ENCODE measurements at places on chromosomes 1 and 21. TPM values are rescaled to one million over a fixed set of nuclear protein-coding genes. Genes with fewer than 3 reads are reported as not detected.

The CGN gene
- 0.91 TPM for total RNA-seq

The KCNAB2 gene
- total RNA-seq = 237 TPM

The FCAMR gene
- total RNA-seq = not detected

The PFKL gene
- total RNA-seq = 132 TPM

The TBX19 gene
- total RNA-seq = 2.0 TPM

The LORICRIN gene
- total RNA-seq = not detected

The KDM1A gene
- total RNA-seq = 79.9 TPM

The SMCP gene
- total RNA-seq = not detected

The SAMD11 gene
- not detected for total RNA-seq

The FCN3 gene
- not detected for total RNA-seq

- H3K27me3 ChIP-seq = no peaks in the 10 kb centered on the region
- no peak for DNase-seq
- no peaks in the 10 kb centered on the region for H3K4me1 ChIP-seq
- no peak overlapping the region for H3K4me3 ChIP-seq
- H3K27ac ChIP-seq = no peak overlapping the region
Measured at GRCh38 chr21:27571706-27572105, 604.8 kb upstream of the ADAMTS5 start.

- no peaks in the 10 kb centered on the region for H3K4me1 ChIP-seq
- no peak overlapping the region for H3K4me3 ChIP-seq
Measured at GRCh38 chr1:62043154-62043553, 151.5 kb upstream of the L1TD1 start.

DNA sequence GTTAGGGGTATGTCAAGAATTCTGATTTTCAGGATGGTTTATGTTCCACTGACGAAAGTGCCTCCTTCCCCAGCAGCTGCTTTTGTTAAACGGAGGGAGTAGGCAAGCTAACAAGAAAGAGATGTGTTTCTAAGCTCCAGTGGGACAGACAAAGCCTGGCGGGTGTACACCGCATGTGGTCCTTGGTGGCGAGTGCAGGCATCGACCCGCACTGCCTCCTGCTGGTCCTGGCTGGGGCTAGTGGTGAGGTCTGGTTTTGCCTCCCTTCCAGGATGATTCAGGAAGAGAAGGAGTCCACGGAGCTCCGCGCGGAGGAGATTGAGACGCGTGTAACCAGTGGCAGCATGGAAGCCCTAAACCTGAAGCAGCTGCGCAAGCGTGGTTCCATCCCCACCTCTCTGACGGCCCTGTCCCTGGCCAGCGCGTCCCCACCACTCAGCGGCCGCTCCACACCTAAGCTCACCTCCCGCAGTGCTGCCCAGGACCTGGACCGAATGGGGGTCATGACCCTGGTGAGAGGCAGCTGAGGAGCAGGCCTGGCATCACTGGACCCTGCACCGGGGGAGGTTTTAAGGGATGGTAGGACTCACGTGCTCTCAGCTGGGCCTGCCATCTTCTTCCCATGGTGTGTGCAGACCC lies 29.0 kb downstream of the PPFIA4 start:
- no peak overlapping the region for H3K27ac ChIP-seq
- peaks cover 6% of the 10 kb centered on the region for H3K36me3 ChIP-seq
- H3K27me3 ChIP-seq = no peaks in the 10 kb centered on the region

GRCh38 chr1:2050793-2051682 lies 827 bp downstream of the PRKCZ start:
- peaks cover 38% of the 10 kb centered on the region for H3K27me3 ChIP-seq
- H3K36me3 ChIP-seq = no peaks in the 10 kb centered on the region
- no peak for DNase-seq

DNA sequence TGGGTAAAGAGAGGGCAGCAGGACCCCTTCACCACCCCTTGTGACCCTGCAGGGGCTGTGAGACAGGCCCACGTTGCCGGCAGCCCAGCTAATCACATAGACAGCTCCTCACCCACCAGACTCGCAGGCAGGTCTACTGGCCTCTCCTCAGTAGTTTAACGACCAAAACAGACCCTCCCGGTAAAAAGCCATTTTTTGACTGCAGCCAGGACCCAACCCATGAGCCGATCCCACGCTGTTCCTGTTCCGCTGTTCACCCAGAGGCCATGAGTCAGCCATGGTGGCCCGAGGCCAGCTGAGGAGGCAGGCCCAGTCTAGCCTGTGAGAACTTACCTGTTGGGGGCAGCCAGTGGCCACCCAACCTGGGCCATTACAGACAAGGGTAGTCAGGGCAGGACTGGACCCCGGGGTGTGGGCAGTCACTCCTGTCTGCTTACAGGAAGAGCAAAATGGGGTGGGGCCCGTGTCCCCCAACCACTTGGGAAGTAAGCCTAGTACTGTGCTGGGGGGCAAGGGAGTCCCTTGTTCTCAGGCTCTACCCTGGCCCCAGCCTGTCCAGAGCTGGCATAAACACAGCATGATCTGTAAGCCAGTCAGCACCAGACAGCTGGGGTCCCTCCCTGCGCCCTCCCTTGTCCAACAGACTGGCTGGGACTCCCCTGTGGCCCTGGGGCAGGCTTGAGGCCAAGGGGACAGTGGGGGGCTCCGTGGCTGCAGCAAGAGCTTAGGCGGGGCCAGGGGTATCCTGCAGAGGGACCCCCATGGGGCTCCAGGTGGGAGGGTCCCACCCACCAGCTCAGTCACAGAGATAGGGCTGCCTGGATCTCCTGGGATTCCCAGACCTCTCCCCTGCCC lies 61.9 kb downstream of the WNT9A start:
- no peak for DNase-seq
- no peak overlapping the region for H3K27ac ChIP-seq
- H3K4me1 ChIP-seq = peaks cover 6% of the 10 kb centered on the region
- no peaks in the 10 kb centered on the region for H3K36me3 ChIP-seq
- H3K4me3 ChIP-seq = no peak overlapping the region

- no peak overlapping the region for H3K4me3 ChIP-seq
- no peak for DNase-seq
- no peaks in the 10 kb centered on the region for H3K27me3 ChIP-seq
Measured at GRCh38 chr1:55120538-55120937, 81.2 kb downstream of the PCSK9 start.

DNA sequence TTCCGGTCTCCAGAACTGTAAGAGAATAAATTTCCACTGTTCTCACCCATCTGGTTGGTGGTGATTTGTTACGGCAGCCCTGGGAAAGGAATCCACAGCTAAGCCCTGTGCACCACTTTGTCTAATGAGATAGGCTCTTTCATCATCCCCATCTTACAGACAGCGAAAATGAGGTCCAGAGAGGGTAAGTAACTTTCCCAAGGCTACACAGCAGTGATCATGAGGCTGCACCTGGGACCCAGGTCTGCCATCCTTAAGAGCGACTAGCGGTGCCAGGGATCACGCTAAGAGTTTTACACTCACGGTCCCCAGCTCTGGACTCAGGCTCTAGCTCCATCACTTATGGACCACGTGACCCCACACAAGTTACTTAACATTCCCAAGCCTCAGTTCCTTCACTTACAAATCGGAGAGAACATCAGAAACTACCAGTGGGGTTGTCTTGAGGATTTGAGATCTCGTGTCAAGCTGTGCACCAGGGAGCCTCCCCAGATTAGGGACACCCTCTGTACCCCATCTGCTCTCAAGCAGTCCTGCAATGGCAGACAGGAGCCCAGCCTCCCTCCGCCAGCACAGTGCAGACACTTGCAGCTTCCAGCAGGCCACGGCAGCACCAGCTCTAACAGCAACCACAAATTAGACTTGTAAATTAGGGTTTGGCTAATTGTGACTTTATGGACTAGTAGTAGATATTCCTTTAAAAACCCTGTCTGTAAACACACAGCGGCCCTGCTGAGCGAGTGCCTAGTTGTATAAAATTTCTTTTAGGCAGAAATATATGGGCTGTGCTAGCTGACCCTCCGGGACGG lies 87.3 kb downstream of the DISP3 start:
- no peak for DNase-seq
- H3K4me1 ChIP-seq = no peaks in the 10 kb centered on the region
- no peaks in the 10 kb centered on the region for H3K36me3 ChIP-seq
- H3K27me3 ChIP-seq = no peaks in the 10 kb centered on the region
- H3K27ac ChIP-seq = no peak overlapping the region
- no peak overlapping the region for H3K4me3 ChIP-seq

GRCh38 chr1:230899841-230900251 lies 31.5 kb upstream of the C1orf198 start:
- no peak for DNase-seq
- H3K27ac ChIP-seq = no peak overlapping the region
- H3K36me3 ChIP-seq = peaks cover 5% of the 10 kb centered on the region
- H3K4me3 ChIP-seq = no peak overlapping the region
- peaks cover 9% of the 10 kb centered on the region for H3K27me3 ChIP-seq
- no peaks in the 10 kb centered on the region for H3K4me1 ChIP-seq

DNA sequence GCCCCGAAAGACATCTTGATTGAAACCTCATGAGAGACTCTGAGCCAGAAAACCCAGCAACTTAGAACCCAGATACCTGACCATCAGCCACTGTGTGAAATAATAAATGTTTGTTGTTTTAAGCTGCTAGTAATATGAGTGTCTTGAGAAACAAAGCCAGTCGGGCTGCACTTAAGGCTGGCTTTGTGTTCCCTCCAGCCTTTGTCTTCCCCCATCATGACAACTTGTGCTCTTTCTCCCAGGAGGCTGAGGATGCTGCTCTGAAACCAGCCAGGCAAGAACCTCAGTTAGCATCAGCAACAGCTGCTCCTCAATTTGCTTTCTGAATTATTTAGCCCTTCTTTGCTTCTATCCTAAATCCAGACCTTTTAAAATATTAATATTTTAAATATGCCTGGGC lies 78.2 kb downstream of the SLC16A1 start:
- no peaks in the 10 kb centered on the region for H3K36me3 ChIP-seq
- peaks cover 5% of the 10 kb centered on the region for H3K4me1 ChIP-seq
- DNase-seq = no peak
- no peak overlapping the region for H3K4me3 ChIP-seq
- H3K27me3 ChIP-seq = peaks cover 30% of the 10 kb centered on the region

DNA sequence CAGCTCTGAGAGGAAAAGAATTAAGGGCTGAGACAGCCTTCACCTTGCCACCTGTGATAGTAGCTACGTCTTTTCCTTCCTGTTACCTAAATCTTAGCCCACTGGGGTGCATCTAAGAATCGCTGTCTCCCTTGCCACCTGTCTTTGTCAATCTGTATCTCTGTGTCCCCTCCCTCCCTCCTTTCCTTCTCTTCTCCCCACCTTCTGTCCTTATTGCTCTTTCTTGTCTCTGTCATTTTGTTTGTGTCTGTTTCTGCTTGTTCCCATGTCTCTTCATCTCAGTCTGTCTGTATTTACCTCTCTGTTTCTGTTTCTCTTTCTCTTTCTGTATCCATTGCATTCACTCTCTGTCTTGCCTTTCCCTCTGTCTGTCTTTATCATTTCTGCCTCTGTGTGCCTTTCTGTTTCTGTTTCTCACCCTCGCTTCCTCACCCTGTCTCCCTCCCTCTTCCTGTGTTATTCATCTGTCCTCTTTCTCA lies 30.2 kb downstream of the SLC22A15 start:
- peak overlapping the region; percentile 92 for H3K27ac ChIP-seq
- H3K27me3 ChIP-seq = peaks cover 1% of the 10 kb centered on the region
- peaks cover 1% of the 10 kb centered on the region for H3K36me3 ChIP-seq
- H3K4me3 ChIP-seq = peak overlapping the region; percentile 78
- DNase-seq = peak; percentile 28

GRCh38 chr1:115337633-115338456 lies at the start of gene NGF:
TSS of gene NGF (minus strand) at chr1:115338249. CDS start at chr1:115286795, 51,454 bp downstream.
- peaks cover 22% of the 10 kb centered on the region for H3K27me3 ChIP-seq
- H3K27ac ChIP-seq = no peak within 1 kb of the TSS
- H3K4me3 ChIP-seq = no peak within 1 kb of the TSS
- DNase-seq = no peak

- H3K36me3 ChIP-seq = no peaks in the 10 kb centered on the region
- H3K4me1 ChIP-seq = no peaks in the 10 kb centered on the region
- H3K4me3 ChIP-seq = no peak overlapping the region
- H3K27me3 ChIP-seq = peaks cover 8% of the 10 kb centered on the region
Measured at GRCh38 chr21:33870768-33871167, 44.8 kb downstream of the ATP5PO start.

DNA sequence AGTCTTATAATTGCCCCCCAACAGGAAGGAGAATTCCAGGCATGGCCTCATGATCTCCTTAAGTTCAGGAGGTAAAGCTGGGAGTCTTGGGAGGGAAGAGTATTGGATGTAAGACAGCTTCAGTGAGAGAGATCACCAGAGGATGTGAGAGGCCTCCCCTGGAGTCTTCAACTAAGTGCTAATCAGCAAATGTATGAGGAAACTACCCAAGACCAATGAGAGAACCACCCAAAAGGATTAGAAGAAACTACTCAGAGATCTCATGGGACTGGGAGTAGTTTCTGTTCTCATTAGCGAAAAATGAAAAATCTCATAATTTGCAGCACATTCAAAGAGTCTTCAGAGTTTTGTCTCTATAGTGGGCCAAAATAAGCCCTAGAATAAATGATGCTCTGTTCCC lies 36.6 kb upstream of the WNT2B start:
- no peak overlapping the region for H3K27ac ChIP-seq
- H3K4me1 ChIP-seq = no peaks in the 10 kb centered on the region
- H3K36me3 ChIP-seq = no peaks in the 10 kb centered on the region
- no peak for DNase-seq
- H3K27me3 ChIP-seq = peaks cover 26% of the 10 kb centered on the region

- H3K4me3 ChIP-seq = no peak overlapping the region
- H3K4me1 ChIP-seq = no peaks in the 10 kb centered on the region
- H3K27me3 ChIP-seq = peaks cover 8% of the 10 kb centered on the region
- no peak for DNase-seq
Measured at GRCh38 chr1:18528616-18529015, 47.9 kb downstream of the KLHDC7A start.

- H3K36me3 ChIP-seq = peaks cover 61% of the 10 kb centered on the region
- H3K4me1 ChIP-seq = peaks cover 52% of the 10 kb centered on the region
- no peak for DNase-seq
- H3K27ac ChIP-seq = peak overlapping the region; percentile 77
- peak overlapping the region; percentile 45 for H3K4me3 ChIP-seq
Measured at GRCh38 chr1:9730096-9730901, 78.8 kb downstream of the PIK3CD start.

- no peaks in the 10 kb centered on the region for H3K4me1 ChIP-seq
- H3K27ac ChIP-seq = no peak overlapping the region
- no peak overlapping the region for H3K4me3 ChIP-seq
Measured at GRCh38 chr1:37177230-37177864, 143.0 kb upstream of the GRIK3 start.

DNA sequence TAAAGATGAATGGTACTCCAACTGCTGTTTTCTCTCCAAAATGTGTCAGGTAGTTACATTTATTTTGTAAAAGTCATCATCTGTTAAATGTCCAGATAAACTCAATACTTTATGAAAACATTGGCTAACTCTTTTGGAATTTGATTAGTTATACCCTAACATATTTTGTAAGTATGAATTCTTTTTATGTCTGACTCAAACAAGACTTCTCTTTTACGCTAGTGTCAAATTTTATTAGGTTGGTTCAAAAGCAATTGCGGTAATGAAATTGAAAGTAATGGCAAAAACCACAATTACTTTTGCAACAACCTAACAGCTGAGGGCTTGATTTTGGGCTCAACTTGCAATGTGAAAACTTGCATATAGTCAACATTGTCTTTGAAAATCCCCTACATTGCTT lies 41.0 kb upstream of the USP25 start:
- no peaks in the 10 kb centered on the region for H3K4me1 ChIP-seq
- no peak overlapping the region for H3K4me3 ChIP-seq
- no peak overlapping the region for H3K27ac ChIP-seq
- H3K36me3 ChIP-seq = no peaks in the 10 kb centered on the region
- no peak for DNase-seq

- H3K27ac ChIP-seq = no peak overlapping the region
- no peaks in the 10 kb centered on the region for H3K4me1 ChIP-seq
- H3K36me3 ChIP-seq = no peaks in the 10 kb centered on the region
- H3K4me3 ChIP-seq = no peak overlapping the region
Measured at GRCh38 chr1:161993576-161993975, 30.1 kb downstream of the OLFML2B start.
